Stimulated activated CD4-positive, alpha-beta T cell treated with anti-CD3 and anti-CD28 coated beads, Interleukin-4, amount 100 ng/mL, for 4 hours (primary cell): ENCODE measurements at places on chromosomes 11 and 22.
A peak's percentile ranks its signal among the peaks of the same experiment; 100 is the strongest.

GRCh38 chr11:69877235-69877634, 58.0 kb upstream of the FGF3 start:
- no peak for DNase-seq

DNA sequence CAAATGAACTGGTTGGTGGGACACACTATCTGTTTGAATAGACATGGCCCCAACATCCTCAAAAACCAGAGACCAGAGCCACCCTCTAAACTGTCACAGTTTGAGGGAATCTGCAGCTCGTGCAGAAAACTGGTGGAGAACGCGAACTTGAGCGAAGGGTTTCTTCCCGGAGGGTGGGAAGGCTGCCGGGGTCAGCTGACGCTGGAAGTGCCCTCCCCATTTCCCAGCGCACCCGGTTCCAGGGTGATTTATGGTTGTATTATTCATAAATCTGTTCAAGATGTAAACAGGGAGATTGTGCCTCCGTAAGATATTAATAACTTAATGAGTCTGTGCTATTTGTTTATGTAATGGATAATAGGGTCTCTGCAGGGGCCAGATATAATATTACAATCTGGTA, 1396.7 kb downstream of the BRD1 start:
- DNase-seq = no peak

GRCh38 chr11:73999581-74000306, 9.1 kb downstream of the UCP3 start:
- no peak for DNase-seq

DNA sequence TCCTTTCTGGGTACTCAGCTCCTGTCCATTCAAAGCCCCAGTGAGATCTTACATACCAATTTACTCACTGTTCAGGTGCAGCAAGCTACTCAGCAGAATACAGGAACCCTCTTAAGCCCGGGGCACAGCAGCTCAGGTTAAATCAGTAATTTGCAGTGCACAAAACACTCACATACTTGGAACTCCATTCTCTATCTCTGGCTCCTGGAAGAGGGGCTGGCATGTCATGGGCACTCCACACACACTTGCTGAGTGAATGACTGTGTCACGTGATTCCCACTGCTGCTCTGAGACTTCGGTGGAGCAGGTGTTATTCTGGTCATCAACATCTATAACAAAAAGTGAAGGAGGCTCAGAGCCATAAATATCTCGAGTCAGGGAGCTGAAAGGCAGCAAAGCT, 157.3 kb upstream of the BDNF start:
- no peak for DNase-seq

- no peak for DNase-seq
These were observed 111.6 kb downstream of the SIK3 start for GRCh38 chr11:116986521-116987105.

- DNase-seq = no peak
These were observed 42.8 kb downstream of the ETS1 start for GRCh38 chr11:128544471-128545051.

- DNase-seq = no peak
These were observed 218.9 kb upstream of the ISX start for GRCh38 chr22:34847072-34847471.

- no peak for DNase-seq
These were observed 110.8 kb downstream of the CEP164 start for GRCh38 chr11:117438371-117439000.

DNA sequence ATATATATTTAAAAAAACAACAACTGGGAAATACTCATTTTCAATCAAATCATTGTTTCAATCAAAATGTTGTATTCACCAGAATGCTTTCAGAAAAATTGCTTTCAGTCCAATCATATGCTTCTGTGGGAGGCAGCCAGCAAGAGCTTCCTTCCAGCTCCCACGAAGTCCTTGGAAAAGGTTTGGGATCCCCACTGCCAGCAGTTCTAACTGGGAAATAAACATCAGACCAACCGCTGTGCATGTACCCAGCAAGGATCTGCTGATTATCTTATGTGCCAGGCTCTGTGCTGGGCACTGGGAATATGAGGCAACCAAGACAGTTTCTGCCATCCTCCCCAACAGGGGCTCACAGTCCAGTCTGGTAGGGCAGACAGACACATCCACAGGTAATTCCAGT, 10.8 kb downstream of the RPS13 start:
- DNase-seq = no peak

DNA sequence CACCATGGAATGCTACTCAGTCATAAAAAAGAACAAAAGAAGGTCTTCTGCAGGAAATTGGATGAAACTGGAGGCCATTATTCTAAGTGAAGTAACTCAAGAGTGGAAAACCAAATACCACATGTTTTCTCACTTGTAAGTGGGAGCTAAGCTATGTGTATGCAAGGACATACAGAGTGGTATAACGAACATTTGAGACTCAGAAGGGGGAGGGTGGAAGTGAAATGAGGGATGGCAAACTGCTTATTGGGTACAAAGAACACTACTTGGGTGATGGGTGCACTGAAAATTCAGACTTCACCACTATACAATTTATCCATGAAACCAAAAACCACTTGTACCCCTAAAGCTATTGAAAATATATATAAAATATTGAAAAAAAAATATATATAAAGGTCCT, 13.4 kb upstream of the CAT start:
- DNase-seq = no peak

- DNase-seq = peak; percentile 48
These were observed 583 bp upstream of the PKP3 start for GRCh38 chr11:393219-394033.

- DNase-seq = no peak
These were observed 423.9 kb downstream of the MN1 start for GRCh38 chr22:27377501-27378295.

- no peak for DNase-seq
These were observed 143.4 kb downstream of the FCHSD2 start for GRCh38 chr11:72998676-72999075.

DNA sequence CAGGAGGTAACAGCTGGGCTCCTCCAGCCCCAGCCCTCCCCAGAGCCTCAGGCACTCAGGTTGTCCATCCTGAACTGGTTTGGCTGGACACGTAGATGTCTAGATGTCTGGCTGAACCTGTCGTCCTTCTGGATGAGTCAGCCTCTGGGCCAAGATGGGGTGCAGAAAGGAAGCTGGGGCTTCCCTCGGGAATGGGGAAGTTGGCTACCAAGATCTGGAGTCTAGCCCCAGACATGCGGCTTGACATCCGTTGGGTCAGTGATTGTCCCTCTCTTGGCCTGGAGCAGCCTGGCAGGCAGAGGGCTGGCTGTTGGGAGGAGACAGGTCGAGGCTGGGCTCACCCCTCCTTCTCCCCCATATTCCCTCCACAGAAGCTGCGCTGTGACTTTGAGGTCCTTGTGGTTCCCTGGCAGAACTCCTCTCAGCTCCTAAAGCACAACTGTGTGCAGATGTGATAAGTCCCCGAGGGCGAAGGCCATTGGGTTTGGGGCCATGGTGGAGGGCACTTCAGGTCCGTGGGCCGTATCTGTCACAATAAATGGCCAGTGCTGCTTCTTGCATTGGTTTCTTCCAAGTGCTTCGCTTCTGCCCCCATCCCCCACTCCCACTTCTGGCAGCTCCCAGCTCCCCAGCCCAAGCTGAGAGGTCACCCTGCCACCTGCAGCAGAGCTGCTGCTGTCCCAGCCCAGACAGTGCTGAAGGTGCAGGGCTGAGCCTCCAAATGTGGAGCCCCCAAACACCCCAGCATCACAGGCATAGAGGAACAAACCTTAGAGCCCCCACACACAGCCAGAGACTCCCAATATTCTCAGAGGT, 1.3 kb downstream of the CST6 start:
- DNase-seq = no peak

DNA sequence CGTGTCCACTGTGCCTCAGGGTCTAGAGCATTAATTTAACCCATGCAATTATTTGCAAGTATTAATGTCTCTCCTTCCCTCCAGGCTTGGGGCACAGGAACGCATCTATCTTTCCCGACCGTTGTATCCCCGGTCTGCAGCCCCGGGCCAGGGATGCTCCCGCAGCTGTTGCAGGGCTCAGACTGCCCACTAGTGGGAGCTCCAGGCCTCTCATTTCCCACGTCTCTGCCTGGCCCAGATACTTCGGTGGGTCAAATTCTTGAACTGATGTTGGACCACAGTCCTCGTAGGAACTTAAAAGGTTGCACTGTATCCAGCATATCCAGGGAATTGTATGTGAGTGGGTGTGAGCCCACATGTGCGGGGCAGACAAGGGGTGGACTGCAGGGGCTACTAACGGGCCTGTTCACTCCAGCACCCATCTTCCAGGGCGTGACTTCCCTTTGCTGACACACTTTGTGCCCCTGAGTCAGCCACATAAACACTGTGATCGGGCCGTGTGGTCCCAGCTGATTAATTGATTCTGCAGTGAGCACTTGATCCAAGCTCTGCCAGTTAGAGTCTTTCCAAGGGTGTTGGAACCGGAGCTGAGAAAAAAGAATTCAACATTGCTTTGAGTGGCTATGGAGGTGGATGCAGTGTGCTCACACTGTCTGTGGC, 451.3 kb downstream of the TBC1D22A start:
- DNase-seq = peak; percentile 37

- DNase-seq = no peak
These were observed 59.8 kb upstream of the NAV2 start for GRCh38 chr11:19652623-19653375.

DNA sequence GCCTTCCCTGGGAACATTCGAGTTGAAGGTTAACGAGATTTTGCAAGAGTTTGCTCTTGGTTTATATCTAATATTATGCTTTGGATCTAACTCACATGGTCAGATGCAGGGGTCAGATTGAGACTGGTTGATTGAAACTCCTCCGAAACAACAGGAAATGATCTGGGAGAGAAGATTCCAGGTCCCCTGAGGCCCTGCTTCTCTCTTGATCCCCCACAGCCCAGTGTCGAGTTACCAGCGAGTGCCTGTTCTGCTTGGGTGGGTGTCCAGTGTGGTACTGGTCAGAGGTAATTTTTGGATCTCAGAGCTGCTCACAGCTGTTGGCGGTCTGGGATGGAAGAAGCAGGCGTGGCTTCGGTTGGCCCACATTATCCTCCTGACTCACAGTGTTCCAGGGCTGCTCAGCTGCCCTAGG, 9.2 kb downstream of the FBLN1 start:
- DNase-seq = no peak

- no peak for DNase-seq
These were observed 265.8 kb downstream of the GRM5 start for GRCh38 chr11:88799771-88800500.

- no peak for DNase-seq
These were observed 49.8 kb downstream of the APIP start for GRCh38 chr11:34866375-34866774.

DNA sequence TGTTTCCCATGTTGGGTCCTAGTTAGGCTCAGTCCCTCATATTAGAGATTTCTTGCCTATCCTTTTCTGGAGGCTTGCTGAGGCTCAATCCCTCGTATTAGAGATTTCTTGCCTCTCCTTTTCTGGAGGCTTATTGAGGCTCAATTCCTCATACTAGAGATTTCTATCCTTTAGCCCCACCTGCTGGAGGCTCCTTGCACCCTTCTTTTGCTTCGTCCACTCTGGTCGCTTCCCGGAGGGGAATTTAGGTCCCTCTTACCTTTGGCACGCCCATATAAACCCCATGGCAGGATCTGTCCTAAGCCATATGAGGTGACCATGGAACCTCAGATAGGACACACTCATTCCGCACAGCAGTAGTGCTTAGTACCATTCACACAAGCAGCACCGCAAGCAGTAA, 15.9 kb downstream of the CYP2D6 start:
- no peak for DNase-seq

DNA sequence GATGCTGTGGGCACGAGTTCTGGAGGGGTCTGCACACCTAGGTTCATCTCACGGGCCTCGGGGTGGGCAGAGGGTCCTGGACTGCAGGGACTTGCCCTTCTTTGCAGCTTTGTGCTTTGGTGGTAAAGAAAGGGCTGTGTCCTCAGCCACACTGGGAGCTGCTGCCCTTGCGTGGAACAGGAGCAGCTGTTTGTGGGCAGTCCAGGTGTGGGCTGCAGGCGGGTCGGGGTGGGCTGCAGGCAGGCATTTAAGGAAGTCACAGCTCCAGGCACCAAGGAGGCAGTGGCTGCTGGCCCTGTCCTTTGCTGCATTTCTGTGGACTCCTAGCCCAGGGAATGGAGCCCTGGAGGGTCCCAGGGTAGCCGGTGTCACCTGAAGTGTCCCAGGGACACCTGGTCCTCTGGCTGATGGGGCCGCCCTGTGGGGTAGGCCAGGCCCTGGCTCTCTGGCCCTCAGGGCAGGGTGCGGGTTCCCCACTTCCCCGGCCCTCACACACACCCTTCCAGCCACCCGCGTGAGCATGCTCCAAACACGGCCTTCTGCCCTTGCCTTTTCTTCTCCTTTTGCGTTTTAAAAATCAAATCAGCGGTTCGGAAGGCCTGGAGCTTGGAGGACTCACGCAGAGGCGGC, 1240.3 kb downstream of the BRD1 start:
- DNase-seq = no peak

DNA sequence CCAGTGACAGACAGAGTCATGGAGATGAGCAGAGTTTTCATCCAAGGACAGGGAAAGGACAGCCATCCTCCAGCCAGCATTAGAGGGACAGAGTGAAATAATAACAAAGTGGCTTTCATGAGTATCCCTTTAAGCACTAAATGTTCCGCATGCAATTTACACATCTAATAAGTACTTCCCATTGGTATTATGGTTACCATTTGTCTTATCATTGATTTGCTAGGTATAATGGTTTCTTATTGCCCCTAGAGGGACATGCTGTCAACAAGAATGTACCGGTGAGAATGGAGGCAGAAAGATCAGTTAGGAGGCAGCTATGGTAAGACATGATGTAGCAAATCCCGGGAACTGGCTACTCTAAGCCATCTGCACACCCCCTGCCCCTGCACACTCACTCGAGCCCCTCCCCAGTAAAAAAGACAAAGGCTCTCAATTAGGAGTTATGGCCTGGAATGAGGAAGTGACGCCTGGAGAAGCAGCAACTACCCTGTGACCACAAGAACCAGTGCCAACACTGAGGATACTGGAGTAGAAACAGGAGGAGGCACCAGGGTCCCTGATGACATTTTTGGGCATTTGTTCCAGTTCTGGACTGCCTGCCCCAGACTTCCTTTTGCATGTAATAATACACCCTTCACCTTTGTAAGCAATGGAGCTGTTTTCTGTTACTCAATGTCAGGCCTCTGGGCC, 30.2 kb upstream of the HMGXB4 start:
- no peak for DNase-seq

DNA sequence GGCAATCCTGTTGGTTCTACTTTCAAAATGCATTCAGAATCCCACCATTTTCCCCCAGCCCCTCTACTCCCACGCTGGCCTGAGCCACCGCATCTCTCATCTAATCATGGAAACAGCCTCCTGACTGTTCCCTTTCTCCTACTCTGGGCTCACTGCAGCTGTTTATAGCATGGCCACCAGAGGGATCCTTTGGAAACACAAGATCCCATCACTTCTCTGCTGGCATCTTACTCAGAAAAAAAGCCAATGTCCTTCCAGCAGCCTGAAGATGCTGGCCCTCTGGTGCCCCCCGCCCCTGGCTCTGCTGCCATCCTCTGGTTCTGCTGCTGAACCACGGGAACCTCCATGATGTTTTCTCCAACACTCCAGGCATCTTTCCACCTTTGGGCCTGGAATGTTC, 11.1 kb downstream of the MS4A8 start:
- DNase-seq = no peak

- DNase-seq = no peak
These were observed 3.9 kb downstream of the TUBA8 start for GRCh38 chr22:18114495-18114894.

GRCh38 chr22:45130891-45131290, 32.8 kb upstream of the NUP50 start:
- DNase-seq = no peak
